ENCODE measurements at places on chromosomes 4 and X.
A peak's percentile ranks its signal among the peaks of the same experiment; 100 is the strongest.

- no peak for DNase-seq
Observed at GRCh38 chr4:38516190-38516589, 147.8 kb upstream of the KLF3 start.

GRCh38 chr4:81876106-81876505 is 404.4 kb upstream of the RASGEF1B start:
- DNase-seq: no peak

DNA sequence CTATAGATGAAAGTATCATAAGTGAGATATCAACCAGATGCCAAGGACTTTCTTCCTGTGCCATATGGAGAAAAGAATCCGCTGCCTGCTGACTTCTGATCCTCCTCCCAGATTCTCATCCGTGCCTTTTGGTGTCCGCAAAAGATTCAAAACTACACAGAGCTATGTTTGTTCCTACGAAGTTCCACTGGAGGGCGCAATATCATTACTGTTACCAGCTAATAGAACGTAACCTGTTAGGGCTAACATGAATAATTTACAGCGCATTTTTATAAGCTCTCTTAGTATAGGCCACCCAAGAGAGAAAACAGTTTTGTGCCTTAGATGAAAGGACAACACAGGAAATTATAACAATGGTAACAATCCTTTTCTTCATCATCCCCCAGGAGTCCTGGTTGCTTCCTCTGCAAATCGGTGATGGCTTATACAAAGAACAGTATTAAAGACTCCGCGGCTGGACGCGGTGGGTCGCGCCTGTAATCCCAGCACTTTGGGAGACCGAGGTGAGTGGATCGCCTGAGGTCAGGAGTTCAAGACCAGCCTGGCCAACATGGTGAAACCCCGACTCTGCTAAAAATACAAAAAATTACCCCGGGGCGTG is 22.8 kb upstream of the CENPVL3 start:
- DNase-seq: peak; percentile 10

- no peak for DNase-seq
Observed at GRCh38 chr4:109275066-109275745, 27.3 kb downstream of the COL25A1 start.

DNA sequence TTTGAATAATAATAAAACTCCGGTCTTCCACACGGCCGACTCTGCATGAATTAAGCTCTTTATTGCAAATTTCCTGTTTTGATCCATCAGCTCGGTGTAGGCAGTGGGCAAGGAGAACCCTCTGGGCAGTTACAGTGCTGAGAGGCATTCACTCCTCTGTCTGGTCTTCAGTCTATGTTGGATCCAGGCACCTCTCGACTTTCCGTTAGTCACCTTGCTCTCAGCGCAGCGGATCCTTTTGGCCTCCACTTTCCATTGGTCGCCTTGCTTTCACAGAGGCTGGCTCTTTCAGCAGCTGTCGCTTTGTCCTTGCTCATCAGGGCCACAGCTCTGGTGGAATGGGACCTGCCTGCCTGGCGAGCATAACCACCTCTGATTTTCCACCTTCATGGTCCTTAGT is 52.9 kb downstream of the TRMT44 start:
- no peak for DNase-seq
